ENCODE measurements at places on chromosomes 6 and 20.

- H3K4me3 ChIP-seq: no peak overlapping the region
- no peaks in the 10 kb centered on the region for H3K36me3 ChIP-seq
- peak overlapping the region; percentile 0 for H3K27ac ChIP-seq
- H3K4me1 ChIP-seq: peaks cover 26% of the 10 kb centered on the region
- H3K27me3 ChIP-seq: peaks cover 15% of the 10 kb centered on the region
- peak; percentile 54 for DNase-seq
These were observed 246.7 kb downstream of the FOXC1 start for GRCh38 chr6:1856381-1856780.

- no peak overlapping the region for H3K4me3 ChIP-seq
- no peaks in the 10 kb centered on the region for H3K36me3 ChIP-seq
- peaks cover 7% of the 10 kb centered on the region for H3K4me1 ChIP-seq
- H3K27me3 ChIP-seq: no peaks in the 10 kb centered on the region
- no peak for DNase-seq
- no peak overlapping the region for H3K27ac ChIP-seq
These were observed 84.7 kb downstream of the HAO1 start for GRCh38 chr20:7855545-7855944.

- no peak for DNase-seq
- no peak overlapping the region for H3K27ac ChIP-seq
- no peaks in the 10 kb centered on the region for H3K27me3 ChIP-seq
- peaks cover 4% of the 10 kb centered on the region for H3K4me1 ChIP-seq
- no peaks in the 10 kb centered on the region for H3K36me3 ChIP-seq
These were observed 67.4 kb downstream of the ECT2L start for GRCh38 chr6:138863321-138863720.

DNA sequence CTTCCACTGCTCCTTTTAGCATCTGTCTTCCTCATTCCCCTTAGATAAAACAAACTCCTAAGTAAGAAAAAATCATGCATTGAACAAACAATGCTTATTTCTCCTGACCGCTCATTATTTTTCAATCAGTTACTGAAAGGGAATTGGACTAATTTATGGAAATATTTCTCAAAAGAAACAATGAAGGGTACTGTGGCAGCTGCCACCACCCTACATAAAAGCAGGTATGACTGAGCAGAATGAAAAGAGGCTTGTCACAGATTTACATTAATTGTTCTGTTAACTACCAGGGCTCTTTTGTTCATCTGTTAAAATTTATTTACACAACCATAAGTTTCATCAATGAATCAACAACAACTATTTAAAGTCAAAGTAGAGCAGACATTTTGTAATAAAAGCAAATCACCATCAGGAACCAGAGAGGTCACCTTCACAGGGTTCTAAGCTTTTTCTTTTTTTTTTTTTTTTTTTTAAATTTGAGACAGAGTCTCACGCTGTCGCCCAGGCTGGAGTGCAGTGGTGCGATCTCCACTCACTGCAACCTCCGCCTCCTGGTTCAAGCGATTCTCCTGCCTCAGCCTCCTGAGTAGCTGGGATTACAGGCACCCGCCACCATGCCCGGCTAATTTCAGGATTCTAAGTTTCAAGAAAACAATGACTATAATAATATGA lies 204.0 kb downstream of the PTPRK start:
- H3K27ac ChIP-seq: no peak overlapping the region
- H3K4me1 ChIP-seq: no peaks in the 10 kb centered on the region
- DNase-seq: no peak
- no peaks in the 10 kb centered on the region for H3K27me3 ChIP-seq
- no peaks in the 10 kb centered on the region for H3K36me3 ChIP-seq

- no peaks in the 10 kb centered on the region for H3K4me1 ChIP-seq
- H3K27ac ChIP-seq: no peak overlapping the region
- no peak for DNase-seq
- H3K36me3 ChIP-seq: peaks cover 9% of the 10 kb centered on the region
- no peak overlapping the region for H3K4me3 ChIP-seq
These were observed 52.3 kb downstream of the HUS1B start for GRCh38 chr6:604579-604978.

- peak overlapping the region; percentile 61 for H3K4me3 ChIP-seq
- no peak for DNase-seq
- peak overlapping the region; percentile 99 for H3K27ac ChIP-seq
- H3K36me3 ChIP-seq: no peaks in the 10 kb centered on the region
These were observed 44.0 kb upstream of the PIM1 start for GRCh38 chr6:37125774-37126492.

DNA sequence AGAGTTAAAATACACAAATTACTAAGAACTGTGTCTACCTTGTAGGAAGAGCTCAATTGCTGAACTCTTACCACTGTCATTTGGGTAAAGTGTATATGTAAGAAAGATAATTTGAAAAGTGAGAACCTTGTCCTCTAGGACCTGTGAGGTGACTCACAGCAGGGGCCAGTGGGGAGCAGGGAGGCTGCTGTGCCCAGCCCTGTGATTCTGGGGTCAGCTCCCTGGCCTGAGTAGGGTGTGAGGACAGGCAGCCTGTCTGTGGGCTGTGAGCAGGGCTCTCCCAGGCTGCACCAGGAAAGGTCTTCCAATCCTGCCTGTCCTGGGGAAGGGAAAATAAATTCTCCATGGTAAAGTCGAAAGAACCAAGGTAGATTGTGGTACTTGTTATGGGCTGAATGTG lies 27.3 kb upstream of the SIRPG start:
- H3K36me3 ChIP-seq: no peaks in the 10 kb centered on the region
- no peak for DNase-seq
- no peak overlapping the region for H3K27ac ChIP-seq

GRCh38 chr20:14761903-14762302 lies 424.5 kb upstream of the FLRT3 start:
- DNase-seq: no peak
- H3K27me3 ChIP-seq: no peaks in the 10 kb centered on the region
- H3K4me1 ChIP-seq: peaks cover 11% of the 10 kb centered on the region
- peaks cover under 1% of the 10 kb centered on the region for H3K36me3 ChIP-seq
- no peak overlapping the region for H3K4me3 ChIP-seq

DNA sequence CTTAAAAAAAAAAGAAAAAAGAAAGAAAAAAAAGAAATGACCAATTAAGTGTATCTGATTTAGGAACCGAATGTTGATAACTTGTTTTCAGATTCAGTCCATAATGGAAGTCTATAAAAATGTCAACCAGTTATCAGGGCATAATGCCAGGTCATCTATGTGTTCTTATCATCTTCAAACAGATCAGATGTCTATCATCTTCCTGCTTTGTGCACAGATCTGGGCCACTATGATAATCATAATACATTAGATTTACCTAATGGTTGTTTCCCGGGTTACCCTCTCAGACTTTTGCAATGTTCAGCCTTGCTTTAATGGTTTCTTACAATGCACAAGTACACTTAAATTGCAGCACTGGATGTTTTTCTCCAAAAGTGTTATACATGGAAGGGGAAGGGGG lies 100.6 kb downstream of the NKAIN2 start:
- peaks cover 63% of the 10 kb centered on the region for H3K27me3 ChIP-seq
- no peak for DNase-seq
- no peaks in the 10 kb centered on the region for H3K36me3 ChIP-seq
- no peak overlapping the region for H3K27ac ChIP-seq
- no peaks in the 10 kb centered on the region for H3K4me1 ChIP-seq

GRCh38 chr6:154249499-154250298 lies 106.9 kb downstream of the IPCEF1 start:
- peaks cover 4% of the 10 kb centered on the region for H3K27me3 ChIP-seq
- no peak for DNase-seq
- H3K27ac ChIP-seq: no peak overlapping the region
- no peak overlapping the region for H3K4me3 ChIP-seq
- no peaks in the 10 kb centered on the region for H3K36me3 ChIP-seq

DNA sequence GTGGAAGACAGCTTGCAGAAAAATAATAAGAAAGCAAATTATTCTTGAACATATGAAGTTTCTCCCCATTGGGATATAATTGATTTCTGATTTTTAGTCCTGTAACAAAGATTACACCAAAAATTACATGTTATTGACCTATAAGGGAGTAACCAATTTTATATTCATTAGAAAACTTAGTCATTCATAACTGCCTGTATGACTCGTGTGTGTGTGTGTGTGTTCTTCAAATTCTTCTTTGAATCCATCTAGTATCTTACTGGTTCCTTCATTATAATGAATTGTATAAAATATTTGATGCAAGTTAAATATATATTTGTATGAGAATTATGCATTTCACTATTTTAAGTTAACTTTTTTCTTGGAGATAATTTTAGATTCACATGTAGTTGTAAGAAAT lies 310.4 kb downstream of the HAO1 start:
- DNase-seq: no peak
- H3K27ac ChIP-seq: no peak overlapping the region
- no peaks in the 10 kb centered on the region for H3K27me3 ChIP-seq
- no peaks in the 10 kb centered on the region for H3K36me3 ChIP-seq

GRCh38 chr20:48076747-48077146 lies 291.5 kb upstream of the SULF2 start:
- no peaks in the 10 kb centered on the region for H3K36me3 ChIP-seq
- DNase-seq: no peak
- H3K27me3 ChIP-seq: peaks cover 31% of the 10 kb centered on the region
- no peak overlapping the region for H3K27ac ChIP-seq
- no peak overlapping the region for H3K4me3 ChIP-seq

DNA sequence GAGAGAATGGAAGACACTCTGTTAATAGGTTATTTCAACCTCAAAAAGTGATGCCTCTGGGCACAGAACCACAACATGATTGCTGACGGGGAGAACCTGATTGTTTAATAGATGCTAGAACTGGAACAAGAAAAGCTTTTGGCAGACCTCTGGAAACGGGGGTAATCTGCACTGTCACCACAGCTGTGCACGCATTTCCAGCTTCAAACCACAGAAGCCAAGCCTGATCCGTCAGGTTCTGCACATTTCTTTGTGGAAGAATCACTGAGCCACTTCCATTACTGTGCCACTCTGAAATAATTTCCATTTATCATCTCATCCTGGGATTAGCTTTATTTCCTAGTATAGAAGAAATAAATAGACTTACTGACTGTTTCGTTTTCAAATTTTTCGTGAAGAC lies 309.3 kb downstream of the FARS2 start:
- no peak overlapping the region for H3K4me3 ChIP-seq
- no peak overlapping the region for H3K27ac ChIP-seq
- no peaks in the 10 kb centered on the region for H3K27me3 ChIP-seq
- DNase-seq: no peak
- H3K36me3 ChIP-seq: peaks cover 26% of the 10 kb centered on the region

DNA sequence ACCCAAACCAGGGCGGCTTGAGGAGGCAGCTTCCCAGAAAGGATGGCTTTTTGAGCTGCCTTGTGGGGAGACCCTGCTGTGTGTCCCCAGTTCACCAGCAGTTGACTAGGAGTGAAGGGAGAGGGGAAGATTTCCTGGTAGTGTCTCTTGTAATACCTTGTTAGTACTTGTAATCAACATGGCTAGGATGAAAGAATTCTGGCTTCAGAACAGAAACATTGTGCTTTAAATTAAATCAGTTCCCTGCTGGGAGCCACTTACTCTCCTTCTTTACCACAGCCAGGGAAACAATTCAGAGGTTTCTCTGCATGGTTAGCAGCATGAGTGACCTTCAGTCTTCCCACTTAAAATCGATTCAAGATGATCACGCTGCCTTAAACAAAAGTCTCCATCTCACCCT lies 525.4 kb upstream of the ID4 start:
- peaks cover 8% of the 10 kb centered on the region for H3K4me1 ChIP-seq
- H3K27me3 ChIP-seq: no peaks in the 10 kb centered on the region
- H3K36me3 ChIP-seq: no peaks in the 10 kb centered on the region
- no peak overlapping the region for H3K4me3 ChIP-seq
- H3K27ac ChIP-seq: no peak overlapping the region

DNA sequence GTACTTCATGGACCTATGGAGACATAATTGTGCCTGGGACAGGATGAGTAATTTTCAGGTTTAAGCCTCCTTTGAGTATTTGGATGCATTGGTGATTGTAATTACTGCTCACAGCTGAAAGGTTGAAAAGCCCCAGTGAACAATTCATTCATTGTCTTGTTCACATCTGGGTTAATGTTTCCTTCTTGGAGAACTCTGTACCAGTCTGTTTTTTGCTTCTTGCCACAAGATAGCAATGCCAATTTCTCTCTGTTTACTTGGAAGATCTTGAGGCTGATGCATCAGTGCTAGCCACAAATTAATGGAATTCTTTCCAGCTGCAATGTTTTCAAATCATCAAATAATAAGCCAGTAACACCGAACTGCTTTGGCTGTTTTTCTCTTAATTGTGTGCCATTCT lies 207.8 kb downstream of the BMP2 start:
- no peaks in the 10 kb centered on the region for H3K4me1 ChIP-seq
- no peak overlapping the region for H3K27ac ChIP-seq
- H3K4me3 ChIP-seq: no peak overlapping the region
- DNase-seq: no peak
- no peaks in the 10 kb centered on the region for H3K36me3 ChIP-seq
- H3K27me3 ChIP-seq: no peaks in the 10 kb centered on the region

GRCh38 chr6:35400901-35401311 lies 51.2 kb upstream of the FANCE start:
- no peaks in the 10 kb centered on the region for H3K36me3 ChIP-seq
- no peak overlapping the region for H3K4me3 ChIP-seq
- H3K27me3 ChIP-seq: no peaks in the 10 kb centered on the region
- H3K4me1 ChIP-seq: peaks cover 8% of the 10 kb centered on the region

DNA sequence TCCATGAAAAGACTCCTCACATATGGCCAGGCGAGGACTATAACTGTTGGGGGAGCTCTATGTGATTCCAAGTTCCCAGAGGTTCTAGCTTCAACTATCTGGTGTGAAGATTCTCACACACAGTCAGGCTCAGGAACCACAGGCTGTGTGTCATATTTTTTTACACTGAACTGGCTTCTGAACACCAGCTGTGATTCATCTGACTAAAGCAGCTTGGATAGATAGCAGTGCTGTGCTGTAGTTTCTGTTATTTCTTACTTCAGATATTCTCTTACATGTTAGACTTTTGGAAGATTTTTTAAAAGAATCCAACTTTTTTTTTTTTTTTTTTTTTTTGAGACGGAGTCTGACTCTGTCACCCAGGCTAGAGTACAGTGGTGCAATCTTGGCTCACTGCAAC lies 140.7 kb upstream of the MCHR2 start:
- H3K4me1 ChIP-seq: no peaks in the 10 kb centered on the region
- no peaks in the 10 kb centered on the region for H3K36me3 ChIP-seq
- no peaks in the 10 kb centered on the region for H3K27me3 ChIP-seq
- H3K4me3 ChIP-seq: no peak overlapping the region
- no peak overlapping the region for H3K27ac ChIP-seq

DNA sequence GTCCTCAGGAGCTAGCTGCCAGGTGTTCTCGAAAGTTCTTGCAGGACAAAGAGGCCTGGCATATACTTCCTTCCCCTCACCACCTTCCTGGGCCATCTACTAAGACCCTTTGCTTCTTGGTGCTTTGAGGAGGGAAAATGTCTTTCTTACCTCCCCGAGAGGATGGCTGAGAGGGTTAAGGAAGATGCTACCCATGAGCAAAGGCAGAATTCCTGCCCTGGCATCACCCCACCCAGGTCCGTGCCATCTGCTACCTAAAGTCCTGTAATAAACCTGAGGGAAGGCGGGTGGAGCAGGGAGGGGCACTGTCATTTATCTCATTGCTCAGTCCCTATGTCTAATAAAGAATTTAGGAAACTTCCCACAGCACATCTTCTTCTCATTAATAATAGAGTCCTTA lies 16.2 kb downstream of the GFOD1 start:
- no peak overlapping the region for H3K27ac ChIP-seq
- no peaks in the 10 kb centered on the region for H3K36me3 ChIP-seq
- H3K4me1 ChIP-seq: peaks cover 3% of the 10 kb centered on the region
- H3K4me3 ChIP-seq: no peak overlapping the region
- no peaks in the 10 kb centered on the region for H3K27me3 ChIP-seq
